ENCODE measurements at places on chromosomes 16 and 17. TPM values are rescaled to one million over a fixed set of nuclear protein-coding genes. Genes with fewer than 3 reads are reported as not detected.

GRCh38 chr17:9987779-9988585 is 82.9 kb upstream of the RCVRN start:
- no peak for DNase-seq

DNA sequence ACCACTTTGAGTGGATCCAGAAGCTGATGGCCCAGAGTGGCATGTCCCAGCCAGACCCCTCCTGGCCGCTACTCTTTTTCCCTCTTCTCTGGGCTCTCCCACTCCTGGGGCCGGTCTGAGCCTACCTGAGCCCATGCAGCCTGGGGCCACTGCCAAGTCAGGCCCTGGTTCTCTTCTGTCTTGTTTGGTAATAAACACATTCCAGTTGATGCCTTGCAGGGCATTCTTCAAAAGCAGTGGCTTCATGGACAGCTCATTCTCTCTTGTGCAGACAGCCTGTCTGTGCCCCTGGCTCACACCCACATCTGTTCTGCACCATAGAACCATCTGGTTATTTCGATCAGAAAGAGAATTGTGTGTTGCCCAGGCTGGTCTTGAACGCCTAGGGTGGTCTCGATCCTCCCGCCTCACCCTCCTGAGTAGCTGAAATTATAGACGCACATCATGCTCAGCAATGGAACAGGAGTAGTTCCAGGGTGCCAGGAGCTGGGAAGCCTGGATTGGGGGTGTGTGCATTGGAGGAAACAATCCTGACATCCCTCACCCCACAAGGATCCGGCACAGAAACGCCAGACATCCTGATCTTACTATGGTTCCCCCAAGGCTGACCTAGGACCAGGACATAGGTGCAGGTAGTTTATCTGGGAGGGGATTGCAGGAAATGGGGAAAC is 4.6 kb downstream of the PRSS21 start:
- peak; percentile 34 for DNase-seq

The HBZ gene
- not detected for total RNA-seq

GRCh38 chr16:88634141-88634993 is 4.0 kb upstream of the IL17C start:
- DNase-seq = no peak

GRCh38 chr16:55126456-55126855 is 195.8 kb downstream of the IRX5 start:
- no peak for DNase-seq

DNA sequence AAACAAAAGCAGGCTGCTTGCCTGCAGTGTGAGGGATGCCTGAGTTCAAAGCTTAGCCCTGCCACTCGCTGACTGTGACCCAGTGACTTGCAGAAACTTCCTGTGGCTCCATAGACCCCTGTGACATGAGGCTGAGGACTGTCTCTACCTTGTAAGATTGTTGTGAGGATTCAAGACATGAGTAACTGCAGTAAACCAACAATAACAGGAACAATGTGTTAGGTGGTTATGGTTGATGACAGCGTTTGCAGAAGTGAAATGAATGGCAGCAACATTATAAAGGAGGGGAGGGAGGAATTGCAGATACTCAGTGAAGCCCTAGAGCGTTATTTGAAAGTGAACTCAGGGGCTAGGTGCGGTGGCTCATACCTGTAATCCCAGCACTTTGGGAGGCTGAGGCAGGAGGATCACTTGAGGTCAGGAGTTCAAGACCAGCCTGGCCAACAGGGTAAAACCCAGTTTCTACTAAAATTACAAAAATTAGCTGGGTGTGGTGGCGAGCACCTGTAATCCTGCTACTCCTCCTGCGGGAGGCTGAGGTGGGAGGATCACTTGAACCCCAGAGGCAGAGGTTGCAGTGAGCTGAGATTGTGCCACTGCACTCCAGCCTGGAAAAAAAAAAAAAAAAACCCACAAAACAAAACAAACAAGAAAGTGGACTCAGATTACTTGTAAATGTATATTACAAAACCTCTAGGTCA is 33.5 kb upstream of the EMP2 start:
- no peak for DNase-seq

GRCh38 chr17:75755990-75756389 is 9.0 kb downstream of the GALK1 start:
- DNase-seq = no peak

DNA sequence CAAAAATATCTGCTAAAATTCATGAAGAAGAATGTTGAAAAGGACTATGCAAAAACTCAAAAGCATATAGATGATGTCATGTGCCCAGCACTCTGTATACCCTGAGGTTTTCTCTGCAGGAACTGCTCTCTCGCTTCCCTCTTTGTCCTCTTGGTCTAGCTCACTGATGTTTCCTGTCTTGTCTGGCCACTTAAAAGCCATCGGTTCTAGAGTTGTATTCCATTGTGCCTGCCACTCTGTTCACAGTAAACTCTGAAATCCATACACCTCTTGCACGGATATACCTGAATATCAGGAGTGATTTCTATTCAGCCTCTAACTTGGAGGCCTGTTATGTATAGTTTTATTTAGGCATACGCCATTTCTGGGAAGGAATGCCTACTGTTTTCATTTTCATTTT is 101.0 kb upstream of the CNTNAP4 start:
- DNase-seq = no peak

The KRTAP9-7 gene
- 20.3 TPM for total RNA-seq

The TAF1C gene
- 62.7 TPM for total RNA-seq

DNA sequence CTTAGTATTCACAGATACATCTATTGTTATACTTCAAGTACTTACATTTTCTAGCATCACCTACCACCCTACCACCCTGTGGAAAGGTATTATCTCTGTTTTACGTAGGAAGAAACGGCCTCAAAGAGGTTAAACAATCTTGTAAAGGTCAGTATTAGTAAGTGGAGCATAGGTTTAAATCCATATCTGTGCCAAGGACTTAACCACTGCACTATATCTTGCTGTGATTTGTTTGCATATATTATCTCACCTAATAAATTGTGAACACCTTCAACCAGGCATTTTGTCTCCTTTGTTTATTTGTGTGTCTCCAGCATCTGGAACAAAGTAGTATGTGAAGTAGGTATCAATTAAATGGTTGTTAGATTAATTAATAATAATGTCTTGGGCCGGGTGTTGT is 27.3 kb downstream of the IGF2BP1 start:
- no peak for DNase-seq

GRCh38 chr16:82091241-82091640 is 56.2 kb downstream of the HSD17B2 start:
- no peak for DNase-seq

GRCh38 chr16:1057252-1057932 is 15.2 kb upstream of the SSTR5 start:
- no peak for DNase-seq

- DNase-seq = no peak
Observed at GRCh38 chr16:1493746-1494094, 560 bp downstream of the TELO2 start.

The CD300H gene
- not detected for total RNA-seq

The CLEC19A gene
- total RNA-seq = not detected

DNA sequence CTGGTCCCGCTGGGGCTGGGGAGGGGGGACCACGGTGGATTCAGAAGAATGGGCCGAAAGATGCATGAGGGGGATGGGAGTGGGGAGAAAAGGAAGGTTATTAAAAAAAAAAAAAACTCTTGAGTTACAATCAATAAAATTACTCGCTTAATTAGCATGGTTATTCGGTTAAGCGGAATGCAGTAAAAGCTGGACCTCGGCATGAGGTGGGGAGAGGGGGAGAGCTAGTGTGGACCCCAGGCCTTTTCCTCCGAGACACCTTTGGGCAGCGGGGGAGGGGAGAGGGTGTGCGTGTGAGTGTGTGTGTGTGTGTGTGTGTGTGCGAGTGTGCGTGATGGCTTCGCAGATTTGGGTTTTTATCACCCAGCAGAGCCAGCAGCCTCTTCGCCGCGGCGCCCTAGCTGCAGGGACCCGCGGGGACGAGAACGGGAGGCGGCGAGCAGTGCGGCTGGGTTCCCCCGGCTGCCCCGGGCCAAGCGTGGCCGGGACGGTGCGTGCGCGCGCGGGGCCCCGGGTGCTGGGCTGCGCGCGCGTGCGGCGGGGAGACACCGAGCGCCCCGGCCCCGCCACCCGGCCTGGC is 3.7 kb downstream of the BAHCC1 start:
- no peak for DNase-seq

The CDT1 gene
- 25.7 TPM for total RNA-seq

DNA sequence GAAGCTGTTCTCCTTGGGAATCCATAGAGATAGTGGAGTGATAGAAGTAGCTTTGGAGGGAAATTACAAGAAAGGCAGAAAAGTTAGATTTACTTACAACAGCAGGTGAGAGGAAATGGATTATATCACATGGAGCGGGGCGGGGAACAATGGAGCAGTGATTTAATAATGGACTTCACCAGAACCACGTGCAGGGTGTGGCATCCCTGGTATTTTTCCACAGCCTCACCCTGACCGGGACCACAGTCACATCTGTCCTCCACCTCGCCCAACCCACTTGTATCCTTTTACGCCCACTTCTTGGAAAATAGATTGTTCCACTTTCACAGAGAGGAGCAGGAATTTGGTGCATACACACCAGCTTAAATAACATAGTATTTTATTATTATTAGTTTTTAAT is 15.9 kb upstream of the CYB5B start:
- peak; percentile 72 for DNase-seq

DNA sequence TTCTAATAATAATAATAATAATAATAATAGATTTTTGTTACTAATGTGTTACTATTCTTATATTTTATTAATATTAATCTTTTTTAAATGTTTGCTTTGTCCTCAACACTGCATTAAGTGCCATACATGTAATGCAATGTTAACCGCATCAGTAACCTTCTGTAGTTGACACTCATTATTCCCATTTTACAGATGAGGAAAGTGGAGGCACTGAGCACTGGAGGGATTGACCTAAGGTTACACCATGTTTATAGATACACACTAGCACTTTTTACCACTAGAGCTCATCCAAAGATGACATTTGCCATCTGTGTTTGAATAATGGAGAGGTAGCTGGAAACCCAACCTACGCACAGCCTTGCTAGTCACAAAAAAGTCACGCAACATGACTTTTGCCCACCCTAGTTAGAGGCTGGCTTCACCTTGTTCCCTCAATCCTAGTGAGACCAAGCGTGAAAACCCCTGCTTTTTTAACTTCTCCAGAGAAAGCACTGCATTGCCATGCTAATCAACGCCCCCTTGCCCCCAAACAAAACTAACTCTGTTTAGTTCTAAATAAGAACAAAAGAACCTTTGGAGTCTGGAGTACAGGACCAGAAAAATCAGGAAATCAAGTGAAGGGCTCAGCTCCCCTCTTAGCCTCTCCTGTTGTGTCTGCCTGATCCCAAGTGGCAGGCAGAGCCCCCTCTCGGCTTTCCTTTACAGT is 2.3 kb downstream of the ARSG start:
- DNase-seq = no peak

The TEX19 gene
- not detected for total RNA-seq

The CHAD gene
- total RNA-seq = 15.4 TPM

DNA sequence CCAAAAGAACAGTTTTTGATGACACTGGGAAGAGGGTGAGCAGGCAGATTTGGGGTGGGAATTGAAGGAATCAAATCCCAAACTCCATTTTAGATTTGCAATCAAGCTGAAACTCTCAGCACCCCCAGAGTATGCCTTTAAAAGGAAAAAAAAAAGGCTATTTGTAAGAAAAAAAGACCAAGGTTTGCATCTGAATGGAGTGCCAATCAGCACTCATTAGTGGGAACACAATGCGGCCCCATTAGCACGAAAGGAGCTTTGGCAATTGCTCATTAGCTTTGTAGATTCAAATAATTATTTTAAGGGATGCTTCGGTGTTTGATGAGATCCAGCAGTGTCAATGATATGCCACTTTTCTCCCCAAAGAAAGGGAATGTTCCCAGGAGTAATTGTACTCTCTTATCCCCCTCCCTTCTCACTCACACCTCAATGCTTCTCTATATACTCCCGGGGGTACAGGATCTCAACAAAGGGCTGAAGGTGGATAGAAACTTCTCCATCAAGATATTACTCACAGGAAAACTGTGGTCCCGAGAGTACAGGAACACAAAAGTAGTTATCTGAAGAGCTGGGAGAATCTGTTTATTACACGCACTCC is 32.2 kb downstream of the CHP2 start:
- no peak for DNase-seq

- DNase-seq = no peak
Observed at GRCh38 chr17:60156746-60157145, 7.0 kb downstream of the CA4 start.

GRCh38 chr16:56617212-56618085 is 8.1 kb upstream of the MT1E start:
- DNase-seq = no peak

The TNFRSF12A gene
- 16.9 TPM for total RNA-seq

GRCh38 chr16:56332464-56333079 is 92.8 kb downstream of the AMFR start:
- DNase-seq = no peak

DNA sequence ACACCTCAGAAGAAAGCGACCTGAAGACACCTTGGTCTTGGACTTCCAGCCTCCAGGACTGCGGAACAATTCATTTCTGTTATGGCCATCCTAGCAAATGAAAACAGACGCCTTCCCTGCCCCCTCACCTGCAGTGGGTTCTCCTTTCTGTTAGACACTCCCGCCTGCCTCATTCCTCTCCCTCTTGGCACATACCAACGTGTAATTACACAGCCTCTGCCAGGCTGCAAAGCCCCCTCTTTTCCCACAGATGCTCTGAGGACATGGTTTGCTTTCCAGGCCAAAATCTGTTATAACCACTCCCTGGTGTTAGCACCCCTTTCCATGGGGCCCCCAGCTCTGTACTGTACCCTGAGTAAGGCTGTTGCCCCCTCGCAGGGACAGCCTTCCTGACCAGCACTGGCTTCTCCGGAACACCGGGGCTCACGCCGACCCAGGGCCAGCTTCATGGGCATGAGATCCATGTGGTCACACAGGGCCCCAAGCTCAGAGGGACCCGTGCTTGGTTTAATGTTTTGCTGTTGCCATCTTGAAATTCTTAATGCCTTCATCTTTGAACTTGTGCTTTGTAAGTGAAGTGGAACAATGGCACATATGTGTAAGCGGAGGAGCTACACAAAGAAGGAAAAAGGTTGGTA is 64.1 kb downstream of the SDK2 start:
- no peak for DNase-seq

The FN3KRP gene
- total RNA-seq = 25.7 TPM

- no peak for DNase-seq
Observed at GRCh38 chr17:14510136-14510535, 209.3 kb downstream of the HS3ST3B1 start.

GRCh38 chr16:24332582-24333090 is 76.5 kb downstream of the CACNG3 start:
- no peak for DNase-seq

The HS3ST3B1 gene
- total RNA-seq = 17.2 TPM
